ENCODE measurements at places on chromosomes 2 and 18. TPM values are rescaled to one million over a fixed set of nuclear protein-coding genes. Genes with fewer than 3 reads are reported as not detected.

GRCh38 chr2:127535918-127536317 lies 435 bp downstream of the MYO7B start:
- no peak for DNase-seq

DNA sequence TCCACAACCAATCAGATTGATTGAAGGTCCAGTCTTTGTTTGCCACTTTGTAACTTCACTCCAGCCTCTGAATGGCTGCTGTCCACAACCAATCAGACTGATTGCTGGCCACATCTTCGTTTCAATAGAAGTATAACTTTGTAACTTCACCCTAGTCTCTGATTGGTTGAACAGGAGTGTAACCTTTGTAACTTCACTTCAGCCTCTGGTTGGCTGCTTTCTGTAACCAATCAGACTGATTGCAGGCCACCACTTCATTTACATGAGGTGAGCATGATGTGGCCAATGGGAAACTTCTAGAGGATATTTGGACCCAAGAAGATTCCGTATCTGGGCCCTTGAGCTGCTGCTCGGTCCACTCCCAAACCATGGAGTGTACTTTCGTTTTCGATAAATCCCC lies 16.9 kb upstream of the ALPP start:
- DNase-seq, result no peak

- DNase-seq, result no peak
Observed at GRCh38 chr2:200173691-200174090, 132.8 kb upstream of the SPATS2L start.

- no peak for DNase-seq
Observed at GRCh38 chr2:127486247-127487058, 39.8 kb downstream of the IWS1 start.

TMEM37 gene
- 3.5 TPM for total RNA-seq
